Naive thymus-derived CD8-positive, alpha-beta T cell (primary cell): ENCODE measurements at places on chromosomes 11 and 22. TPM values are rescaled to one million over a fixed set of nuclear protein-coding genes. Genes with fewer than 3 reads are reported as not detected.
A peak's percentile ranks its signal among the peaks of the same experiment; 100 is the strongest.

Gene APOL4
- not detected for total RNA-seq

Gene CSRP3
- total RNA-seq: not detected

Gene TREH
- not detected for total RNA-seq

DNA sequence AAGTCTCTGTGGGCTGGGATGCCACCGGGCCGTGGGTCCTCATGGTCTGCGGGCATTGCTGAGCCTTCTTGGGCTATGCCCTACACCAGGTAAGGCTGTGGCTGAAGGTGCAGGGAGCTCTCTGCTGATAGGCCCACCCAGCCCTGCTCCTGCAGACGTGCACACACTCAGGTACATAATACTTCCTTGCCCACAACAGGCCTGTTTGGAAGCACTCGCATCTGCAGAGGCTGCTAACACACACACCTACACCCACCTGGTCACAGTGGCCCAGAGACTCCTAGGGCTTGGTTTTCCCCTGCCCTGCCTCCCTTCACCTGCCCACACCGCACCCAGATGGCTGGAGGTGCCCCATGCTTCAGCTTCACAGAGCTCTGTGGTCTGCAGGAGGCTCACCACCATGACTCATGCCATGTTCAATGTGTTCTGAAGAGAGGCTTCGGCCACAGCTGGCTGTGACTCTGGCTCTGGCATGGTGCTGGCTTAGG lies 72.8 kb upstream of the KCNQ1OT1 start:
- DNase-seq: peak; percentile 44

GRCh38 chr11:85724748-85725465 lies 38.9 kb upstream of the CCDC89 start:
- no peak for DNase-seq

DNA sequence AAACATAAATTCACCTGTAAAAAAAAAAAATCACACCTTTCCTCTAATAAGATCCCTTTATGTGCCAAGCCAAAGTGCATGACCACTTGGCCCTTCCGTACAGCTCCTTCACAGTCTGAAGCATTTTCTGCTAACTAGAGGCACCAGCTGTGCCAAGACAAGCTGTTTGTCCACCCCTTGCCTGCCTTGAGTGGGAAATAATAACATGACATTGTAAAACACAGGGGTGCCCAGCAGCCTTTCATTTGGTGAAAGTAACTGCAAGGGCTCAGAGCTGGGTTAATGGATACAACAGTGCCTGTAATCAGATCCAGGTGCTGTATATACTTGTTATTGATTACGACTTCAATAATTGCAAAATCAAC lies 59.2 kb downstream of the DDIAS start:
- no peak for DNase-seq

DNA sequence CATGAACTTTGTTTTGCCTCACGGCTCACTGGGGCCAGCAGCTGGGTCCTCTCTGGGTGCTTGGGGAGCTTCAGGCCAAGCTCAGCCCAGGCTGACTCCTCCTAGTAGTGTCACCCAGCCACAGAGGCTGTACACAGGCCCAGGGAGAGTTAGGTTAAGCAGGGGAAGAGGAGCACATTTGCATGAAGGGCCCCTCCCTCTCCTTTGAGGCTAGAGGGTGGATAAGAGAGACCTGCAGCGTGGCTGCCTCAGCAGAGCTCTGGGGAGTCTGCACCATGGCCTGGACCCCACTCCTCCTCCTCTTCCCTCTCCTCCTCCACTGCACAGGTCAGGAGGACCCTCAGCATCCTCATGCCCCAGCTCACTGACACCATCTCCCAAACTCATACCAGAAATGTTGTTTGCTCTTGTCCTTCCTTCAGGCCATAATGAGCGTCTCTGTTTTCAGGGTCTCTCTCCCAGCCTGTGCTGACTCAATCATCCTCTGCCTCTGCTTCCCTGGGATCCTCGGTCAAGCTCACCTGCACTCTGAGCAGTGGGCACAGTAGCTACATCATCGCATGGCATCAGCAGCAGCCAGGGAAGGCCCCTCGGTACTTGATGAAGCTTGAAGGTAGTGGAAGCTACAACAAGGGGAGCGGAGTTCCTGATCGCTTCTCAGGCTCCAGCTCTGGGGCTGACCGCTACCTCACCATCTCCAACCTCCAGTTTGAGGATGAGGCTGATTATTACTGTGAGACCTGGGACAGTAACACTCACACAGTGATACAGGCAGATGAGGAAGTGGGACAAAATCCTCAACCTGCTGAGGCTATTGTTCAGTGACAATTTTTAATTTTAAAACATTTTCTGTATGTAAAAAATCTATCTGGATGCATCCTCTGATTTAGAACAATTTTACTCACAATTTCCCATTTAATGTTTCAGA lies 82.4 kb upstream of the VPREB1 start:
- DNase-seq: no peak

GRCh38 chr11:11261629-11262028 lies 91.4 kb downstream of the CSNK2A3 start:
- no peak for DNase-seq

DNA sequence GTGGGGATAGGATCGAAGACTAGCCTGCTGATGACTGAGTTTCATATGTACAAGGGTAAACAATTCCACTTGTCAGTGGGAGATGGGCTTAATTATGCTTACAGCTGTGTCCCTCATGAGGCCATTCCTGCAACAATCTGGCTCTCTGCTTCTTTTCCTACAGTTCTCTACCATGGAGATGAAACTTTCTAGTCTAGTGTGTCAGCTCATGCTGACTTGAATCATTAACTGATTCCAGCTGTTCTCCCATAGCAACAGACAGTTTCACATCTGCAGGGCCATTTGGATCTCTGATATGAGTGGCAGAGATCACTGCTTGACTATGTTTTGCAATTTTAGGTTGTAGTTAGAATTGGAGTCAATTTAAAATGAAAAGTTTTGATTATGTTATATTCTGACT lies 1251.7 kb upstream of the RAG2 start:
- no peak for DNase-seq
